Activated gamma-delta T cell (primary cell): ENCODE measurements at places on chromosomes 12 and 14.

DNA sequence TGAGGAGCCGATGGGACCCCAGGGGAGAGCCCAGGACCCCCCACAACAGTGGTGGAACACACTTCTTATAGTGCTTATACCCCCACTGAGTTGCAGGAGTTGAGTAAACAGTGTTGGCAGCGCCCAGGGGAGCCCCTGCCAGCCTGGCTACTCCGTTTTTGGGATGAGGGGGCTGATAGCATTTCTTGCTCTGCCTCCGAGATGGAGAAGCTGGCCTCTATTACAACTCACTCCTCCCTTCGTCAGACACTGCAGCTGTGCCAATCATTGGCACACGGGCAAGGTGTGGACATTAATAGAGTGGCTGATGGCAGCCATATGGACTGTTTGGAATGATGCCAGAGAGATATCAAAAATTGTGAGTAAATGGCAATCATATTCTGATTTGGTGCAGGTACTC is 94.9 kb upstream of the TMPO start:
- DNase-seq, result no peak

DNA sequence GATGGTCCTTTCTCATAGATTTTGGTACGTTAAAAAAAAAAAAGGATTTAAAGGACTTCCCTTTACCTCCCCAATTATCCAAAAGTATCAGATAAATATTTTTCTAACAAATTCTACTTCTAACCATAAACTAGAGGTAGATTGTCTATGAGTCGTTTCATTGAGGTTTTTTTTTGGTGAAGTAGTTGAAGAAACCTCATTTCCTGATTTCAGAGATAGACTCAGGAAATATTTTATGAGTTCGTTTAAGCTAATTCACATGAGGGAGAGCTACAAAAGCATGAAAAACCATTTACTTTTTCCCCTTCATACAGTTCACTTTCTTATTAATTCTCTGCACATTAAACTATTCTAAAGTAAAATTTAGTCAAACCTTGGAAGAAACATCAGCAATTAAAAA is 112.5 kb downstream of the RALGAPA1 start:
- DNase-seq, result no peak

DNA sequence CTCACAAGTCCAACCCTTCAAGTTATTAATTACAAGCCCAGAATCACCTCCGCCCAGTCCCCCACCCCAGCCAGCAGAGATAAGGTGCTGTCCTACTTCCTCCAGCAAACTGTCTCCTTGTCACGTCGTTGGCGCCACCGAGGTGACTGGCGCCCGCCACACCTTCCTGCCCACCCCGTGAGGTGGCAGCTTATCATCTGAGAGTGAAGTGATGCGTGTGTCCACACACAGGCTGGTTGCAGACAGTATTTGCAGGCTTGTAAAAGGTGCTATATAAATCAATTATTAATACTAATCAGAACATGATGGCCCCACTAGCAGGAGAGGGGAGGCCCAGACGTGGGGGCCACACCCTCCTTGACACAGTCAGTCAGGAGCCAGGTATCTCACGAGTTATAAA is 786.6 kb upstream of the TBX3 start:
- no peak for DNase-seq

GRCh38 chr14:79586416-79586815 is 624.9 kb downstream of the DIO2 start:
- DNase-seq, result no peak

GRCh38 chr12:102470945-102471344 is 9.4 kb downstream of the IGF1 start:
- DNase-seq, result no peak

GRCh38 chr14:81344481-81345160 is 55.5 kb downstream of the STON2 start:
- no peak for DNase-seq

GRCh38 chr12:68794653-68795251 is 13.2 kb upstream of the MDM2 start:
- DNase-seq, result no peak
